ENCODE measurements at places on chromosomes 1 and 21.

DNA sequence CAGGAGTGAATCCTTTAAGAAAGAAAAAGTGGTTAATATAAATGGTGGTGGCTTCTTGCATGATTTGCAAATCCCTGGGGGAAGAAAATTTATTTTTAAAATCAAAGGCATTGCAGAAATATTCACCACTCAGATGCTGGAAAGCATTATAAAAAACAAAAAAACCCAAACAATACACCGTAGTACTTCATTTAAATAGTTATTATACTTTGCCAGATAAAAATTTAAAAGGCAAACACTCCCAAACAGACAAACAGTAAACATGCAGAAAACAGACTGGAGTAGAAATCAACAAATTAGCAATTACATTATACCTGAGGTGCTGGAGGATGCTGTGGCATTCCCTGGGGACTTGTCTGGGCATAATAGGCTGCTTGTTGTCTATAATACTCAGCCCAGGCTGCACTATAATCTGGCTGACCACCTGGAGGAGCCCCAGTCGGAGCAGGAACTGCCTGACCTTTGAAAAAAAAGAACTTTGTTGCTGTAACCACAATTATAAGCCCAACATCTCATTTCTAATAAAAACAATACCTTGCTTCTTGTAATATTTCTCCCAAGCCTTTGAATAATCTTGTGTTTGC, 29.9 kb downstream of the FUBP1 start:
- H3K36me3 ChIP-seq, result peaks cover 7% of the 10 kb centered on the region
- H3K4me3 ChIP-seq, result no peak overlapping the region
- DNase-seq, result no peak
- no peak overlapping the region for H3K27ac ChIP-seq
- H3K27me3 ChIP-seq, result no peaks in the 10 kb centered on the region
- no peaks in the 10 kb centered on the region for H3K4me1 ChIP-seq

DNA sequence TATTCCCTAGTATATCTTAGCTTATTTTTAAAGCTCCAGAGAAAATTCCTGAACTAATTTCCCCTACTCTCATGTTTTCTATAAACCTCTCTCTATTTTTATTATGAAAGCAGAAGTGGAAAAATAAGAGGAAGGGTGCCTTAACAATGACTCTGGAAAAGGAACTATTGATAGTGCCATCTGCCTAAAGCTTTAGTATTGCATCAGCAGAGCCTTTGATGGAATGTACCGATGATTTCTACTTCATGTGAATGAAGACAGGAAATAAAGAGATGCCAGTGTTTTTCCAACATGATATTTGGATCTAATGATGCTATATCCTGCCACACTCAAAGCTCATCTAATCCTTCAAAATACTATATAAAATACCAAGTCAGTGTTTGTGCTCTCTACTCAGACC, 35.1 kb downstream of the TNFSF18 start:
- H3K27me3 ChIP-seq, result no peaks in the 10 kb centered on the region
- H3K27ac ChIP-seq, result no peak overlapping the region
- H3K4me1 ChIP-seq, result no peaks in the 10 kb centered on the region
- no peak for DNase-seq
- no peak overlapping the region for H3K4me3 ChIP-seq
- no peaks in the 10 kb centered on the region for H3K36me3 ChIP-seq

DNA sequence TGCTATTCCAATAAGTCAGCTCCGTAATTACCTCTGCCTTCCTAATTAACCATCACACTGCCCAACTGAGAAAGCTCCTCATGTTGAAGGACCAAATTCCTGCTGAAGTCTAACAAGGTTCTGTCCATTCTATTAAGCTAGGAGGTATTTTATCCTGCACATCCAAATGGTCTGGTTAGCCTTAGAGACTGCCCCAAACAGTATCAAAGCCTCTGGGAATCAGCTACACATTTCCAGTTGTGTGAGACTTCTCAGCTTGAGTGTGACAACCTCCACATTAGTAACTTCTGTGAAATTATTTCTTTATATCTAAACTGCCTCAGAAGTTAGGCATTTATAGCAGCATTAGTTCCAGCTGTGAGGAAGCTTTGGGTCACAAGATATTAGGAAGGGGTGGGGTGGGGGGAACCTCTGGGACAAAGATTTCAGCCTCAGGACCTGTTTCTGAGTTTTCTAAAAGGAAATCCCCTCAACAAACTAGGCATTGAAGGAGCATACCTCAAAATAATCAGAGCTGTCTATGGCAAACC, 150.5 kb upstream of the DUSP10 start:
- H3K27me3 ChIP-seq, result no peaks in the 10 kb centered on the region
- H3K27ac ChIP-seq, result no peak overlapping the region
- DNase-seq, result no peak
- H3K36me3 ChIP-seq, result no peaks in the 10 kb centered on the region
- no peaks in the 10 kb centered on the region for H3K4me1 ChIP-seq

GRCh38 chr1:114715952-114716303, 643 bp downstream of the NRAS start:
- H3K27me3 ChIP-seq, result no peaks in the 10 kb centered on the region
- H3K4me3 ChIP-seq, result peak overlapping the region; percentile 89
- H3K36me3 ChIP-seq, result no peaks in the 10 kb centered on the region
- no peaks in the 10 kb centered on the region for H3K4me1 ChIP-seq

- no peak overlapping the region for H3K4me3 ChIP-seq
- H3K4me1 ChIP-seq, result no peaks in the 10 kb centered on the region
- no peaks in the 10 kb centered on the region for H3K27me3 ChIP-seq
- no peak overlapping the region for H3K27ac ChIP-seq
- no peak for DNase-seq
- no peaks in the 10 kb centered on the region for H3K36me3 ChIP-seq
These were observed 30.5 kb downstream of the ZCCHC17 start for GRCh38 chr1:31327381-31327780.

GRCh38 chr1:207831517-207832327, 79.2 kb downstream of the CD34 start:
- H3K27me3 ChIP-seq, result no peaks in the 10 kb centered on the region
- H3K4me3 ChIP-seq, result no peak overlapping the region
- peak overlapping the region; percentile 84 for H3K27ac ChIP-seq
- H3K36me3 ChIP-seq, result no peaks in the 10 kb centered on the region
- no peak for DNase-seq
- H3K4me1 ChIP-seq, result no peaks in the 10 kb centered on the region

- no peak overlapping the region for H3K27ac ChIP-seq
- H3K4me1 ChIP-seq, result no peaks in the 10 kb centered on the region
- H3K36me3 ChIP-seq, result no peaks in the 10 kb centered on the region
- no peak overlapping the region for H3K4me3 ChIP-seq
- no peak for DNase-seq
- H3K27me3 ChIP-seq, result no peaks in the 10 kb centered on the region
These were observed 67.1 kb downstream of the FOXJ3 start for GRCh38 chr1:42267904-42268303.

- no peaks in the 10 kb centered on the region for H3K36me3 ChIP-seq
- DNase-seq, result no peak
- no peaks in the 10 kb centered on the region for H3K4me1 ChIP-seq
These were observed 53.9 kb downstream of the PRSS38 start for GRCh38 chr1:227869279-227869842.

DNA sequence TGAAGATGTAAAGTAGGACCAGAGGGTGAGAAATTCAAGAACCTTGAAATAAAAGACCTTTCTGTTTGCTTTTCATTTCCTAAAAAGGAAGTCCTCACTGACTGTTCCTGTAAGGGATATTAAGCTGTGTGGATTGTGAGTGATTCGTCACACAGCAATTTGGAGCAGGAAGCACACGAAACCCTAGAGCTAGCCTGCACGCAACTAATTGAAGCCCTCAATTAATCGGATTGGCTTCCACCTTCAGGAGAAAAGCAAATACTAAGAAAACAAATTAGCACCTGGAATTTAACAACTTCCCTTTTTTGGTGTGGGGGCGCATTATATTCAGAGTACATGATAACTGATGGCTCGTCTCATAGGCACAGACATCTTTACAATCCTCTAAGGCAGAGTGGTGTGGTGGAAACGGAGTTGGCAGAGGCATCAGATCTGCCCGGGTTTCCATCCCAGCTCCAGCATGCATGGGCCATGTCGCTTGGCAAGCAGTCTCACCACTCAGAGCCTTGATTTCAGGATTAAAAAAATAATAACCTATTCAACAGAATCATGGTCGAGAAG, 95.2 kb downstream of the KCNJ15 start:
- no peaks in the 10 kb centered on the region for H3K36me3 ChIP-seq
- H3K27me3 ChIP-seq, result no peaks in the 10 kb centered on the region
- H3K27ac ChIP-seq, result no peak overlapping the region
- no peak for DNase-seq
- no peaks in the 10 kb centered on the region for H3K4me1 ChIP-seq

DNA sequence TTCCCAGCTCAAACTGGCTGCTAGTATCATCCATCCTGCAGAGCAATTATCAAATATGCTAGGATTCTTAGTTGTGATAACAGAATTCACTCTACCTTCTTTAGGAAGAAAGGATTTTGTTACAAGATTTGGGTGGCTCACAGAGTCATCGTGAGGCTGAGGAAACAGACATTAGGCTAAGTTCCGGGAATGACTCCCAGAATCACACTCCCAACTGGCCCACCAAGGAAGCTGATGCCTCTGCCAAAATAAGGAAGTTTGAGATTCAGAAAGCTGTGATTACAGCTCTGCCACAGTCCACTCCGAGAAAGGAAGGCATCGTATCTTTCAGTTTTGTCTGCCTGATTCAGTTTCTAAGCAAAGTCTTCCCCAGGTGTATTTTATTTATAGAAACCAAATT, 50.6 kb upstream of the LYPLAL1 start:
- H3K27me3 ChIP-seq, result no peaks in the 10 kb centered on the region
- no peak for DNase-seq

DNA sequence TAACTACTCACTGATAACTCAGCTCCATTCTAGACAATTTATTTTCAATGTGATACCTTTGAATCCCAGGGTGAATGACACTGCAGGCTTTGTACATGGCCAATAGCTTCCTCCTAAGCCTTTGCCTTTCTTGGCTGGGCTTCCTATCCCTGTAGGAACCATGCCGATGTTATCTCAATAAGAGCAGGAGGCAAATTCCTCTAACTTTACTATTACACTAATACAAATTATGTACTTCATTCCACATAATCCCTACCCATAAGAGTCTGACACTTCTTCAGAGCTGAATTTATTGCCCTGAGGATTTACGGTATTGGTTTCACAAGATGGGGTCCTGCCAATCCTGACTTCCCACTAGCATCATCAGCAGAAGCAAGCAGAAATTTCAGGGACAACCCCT, 14.0 kb downstream of the TGFBR3 start:
- H3K27me3 ChIP-seq, result no peaks in the 10 kb centered on the region
- no peak for DNase-seq
- H3K4me1 ChIP-seq, result no peaks in the 10 kb centered on the region
- no peaks in the 10 kb centered on the region for H3K36me3 ChIP-seq

GRCh38 chr1:180982422-180982821, 40.2 kb downstream of the STX6 start:
- H3K4me1 ChIP-seq, result no peaks in the 10 kb centered on the region
- H3K4me3 ChIP-seq, result no peak overlapping the region
- DNase-seq, result no peak
- H3K36me3 ChIP-seq, result peaks cover 3% of the 10 kb centered on the region
- H3K27ac ChIP-seq, result no peak overlapping the region
- no peaks in the 10 kb centered on the region for H3K27me3 ChIP-seq

DNA sequence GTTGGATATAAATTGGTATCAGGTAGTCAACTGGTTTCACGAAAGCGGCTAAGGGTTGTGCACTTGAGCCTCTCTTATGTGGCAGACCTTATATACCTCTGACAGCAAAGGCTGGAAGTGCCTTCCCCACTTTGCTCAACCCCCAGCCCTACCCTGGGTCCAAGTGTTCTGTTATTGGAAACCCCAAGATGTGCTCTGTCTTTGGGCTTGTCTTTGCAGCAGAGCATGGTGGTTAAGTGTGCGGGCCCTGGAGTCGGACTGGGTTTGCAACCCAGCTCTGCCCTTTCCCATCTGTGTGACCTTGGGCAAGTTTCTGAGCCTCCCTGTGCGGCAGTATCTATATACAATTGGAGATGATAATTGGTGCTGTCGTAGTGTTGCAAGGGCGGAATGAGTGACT, 11.2 kb upstream of the IL10 start:
- no peaks in the 10 kb centered on the region for H3K4me1 ChIP-seq
- DNase-seq, result no peak
- no peak overlapping the region for H3K4me3 ChIP-seq
- H3K36me3 ChIP-seq, result no peaks in the 10 kb centered on the region

All from breast epithelium (tissue), 4 donors.